ENCODE measurements at places on chromosomes 3 and 15.

DNA sequence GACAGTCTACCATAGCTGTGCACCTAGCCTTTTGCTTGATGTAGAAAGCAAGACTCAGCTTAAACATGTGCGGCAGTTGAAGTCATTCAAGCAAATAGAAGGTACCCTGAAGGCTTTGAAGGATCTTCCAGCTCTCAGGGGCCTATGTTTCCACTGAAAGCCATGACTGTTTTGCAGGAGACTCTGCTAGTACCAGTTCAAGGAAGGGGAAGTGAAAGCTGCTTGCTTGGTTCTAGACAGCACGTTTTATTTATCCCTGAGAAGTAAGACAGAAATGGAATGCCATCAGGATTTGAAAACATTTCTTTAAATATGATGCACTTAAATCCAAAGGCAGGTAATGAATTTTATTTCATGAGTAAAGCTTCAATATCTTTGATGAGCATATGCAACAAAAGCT is 311.4 kb downstream of the PDCD6IP start:
- no peak for DNase-seq

- no peak for DNase-seq
These were observed 406.2 kb downstream of the FOXP1 start for GRCh38 chr3:71177375-71177774.

- DNase-seq = no peak
These were observed 24.2 kb upstream of the LXN start for GRCh38 chr3:158696618-158697017.

- no peak for DNase-seq
These were observed 1.7 kb downstream of the TLR9 start for GRCh38 chr3:52223449-52224408.

DNA sequence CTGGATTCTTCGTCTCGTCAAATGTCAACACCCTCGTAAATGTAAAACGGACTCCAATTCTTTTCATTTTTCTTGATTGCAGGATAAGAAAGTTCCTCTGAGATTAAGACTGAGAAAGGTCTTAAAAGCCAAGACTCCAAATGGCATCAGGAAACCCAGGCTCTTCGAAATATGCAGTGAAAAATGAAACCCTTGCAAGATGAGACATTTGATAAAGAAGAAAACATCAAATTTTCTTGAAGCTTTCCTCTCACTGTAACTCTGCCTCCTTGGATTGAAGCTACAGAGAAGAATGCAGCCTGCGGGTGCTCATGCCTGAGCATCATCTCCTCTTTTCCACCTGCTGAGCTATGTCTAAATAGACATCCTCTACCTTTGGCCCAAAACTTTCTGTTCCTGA is 342.4 kb upstream of the THBS1 start:
- no peak for DNase-seq

DNA sequence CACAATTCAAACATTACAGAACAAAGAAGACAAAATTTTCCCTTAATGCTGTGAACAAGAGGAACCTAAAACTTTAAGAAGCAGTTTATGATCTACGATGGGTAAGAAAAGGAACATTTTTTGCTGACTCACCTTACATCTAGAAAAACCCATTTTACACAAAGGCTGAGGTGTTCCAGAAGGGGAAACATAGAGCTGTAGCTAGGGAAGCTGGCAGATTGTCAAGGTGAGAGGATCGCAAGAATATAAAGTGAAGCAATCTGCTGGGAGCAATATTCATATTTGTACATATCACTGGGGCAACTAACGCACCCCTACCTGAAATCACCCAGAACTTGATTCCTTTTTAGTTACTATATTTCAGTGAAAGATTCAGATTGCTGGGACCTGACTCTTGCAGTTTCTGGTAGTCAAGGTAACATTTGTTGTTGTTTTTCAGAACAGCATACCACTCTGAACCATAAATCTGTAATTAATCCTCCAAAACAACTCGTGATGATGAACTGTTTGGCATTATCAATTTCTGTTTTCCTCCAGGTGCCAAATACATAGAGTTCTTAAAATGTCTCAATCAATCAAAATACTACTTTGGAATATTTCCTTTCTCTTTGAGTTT is 184.1 kb upstream of the LRRC3B start:
- DNase-seq = no peak

- no peak for DNase-seq
These were observed 28.5 kb upstream of the CLASP2 start for GRCh38 chr3:33746416-33747116.

GRCh38 chr15:101179341-101180153 is 72.3 kb downstream of the CHSY1 start:
- no peak for DNase-seq

All from stimulated activated CD8-positive, alpha-beta memory T cell treated with anti-CD3 and anti-CD28 coated beads, Interleukin-4, amount 100 ng/mL, for 4 hours (primary cell).